Activated CD8-positive, alpha-beta memory T cell treated with anti-CD3 and anti-CD28 coated beads for 1 hour (primary cell): ENCODE measurements at places on chromosomes 16 and 17.
A peak's percentile ranks its signal among the peaks of the same experiment; 100 is the strongest.

DNA sequence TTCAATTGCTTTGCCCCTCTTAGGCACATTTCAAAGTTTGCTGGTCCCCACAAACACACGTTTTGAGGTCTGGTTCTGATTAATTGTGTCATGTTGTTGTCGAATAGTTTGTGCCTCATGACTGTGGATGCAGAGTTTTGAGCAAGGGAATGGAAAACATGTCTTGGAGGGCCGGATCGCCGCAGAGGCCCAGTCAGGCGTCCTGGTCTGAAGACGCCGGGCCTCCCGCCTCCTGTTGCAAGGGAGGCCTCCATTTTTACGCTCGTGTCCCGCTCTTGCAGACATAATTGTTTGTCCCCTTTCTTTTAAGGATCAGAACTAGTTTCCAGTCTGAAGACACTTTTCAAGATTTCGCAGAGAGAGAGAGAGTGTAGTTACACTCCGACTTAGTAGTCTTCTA lies 3.2 kb downstream of the NTN1 start:
- no peak for DNase-seq

DNA sequence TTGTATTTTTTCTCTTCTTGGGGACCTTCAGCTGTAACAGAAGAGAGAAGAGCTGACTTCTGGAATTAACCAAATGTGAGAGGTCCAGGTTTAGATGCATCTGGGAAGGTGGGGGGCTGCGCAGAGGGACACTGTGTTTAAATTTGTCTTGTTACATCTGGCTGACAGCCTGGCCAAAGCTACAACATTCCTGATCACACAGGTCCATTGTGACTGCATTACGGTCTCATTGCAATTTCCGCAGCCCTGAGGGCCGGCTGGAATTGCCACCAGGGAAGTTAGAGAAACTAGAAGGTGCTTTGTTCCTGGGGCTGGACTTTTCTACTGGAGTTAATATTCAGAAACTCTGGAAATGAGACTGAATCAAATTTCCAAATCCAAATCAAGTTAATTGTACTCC lies 37.9 kb upstream of the LRRC75A start:
- no peak for DNase-seq

GRCh38 chr16:15985144-15985543 lies 35.7 kb downstream of the ABCC1 start:
- DNase-seq: no peak

- DNase-seq: no peak
Measured at GRCh38 chr17:81390873-81391255, 4.4 kb upstream of the BAHCC1 start.

GRCh38 chr17:43529947-43530287 lies 16.2 kb downstream of the ETV4 start:
- no peak for DNase-seq

DNA sequence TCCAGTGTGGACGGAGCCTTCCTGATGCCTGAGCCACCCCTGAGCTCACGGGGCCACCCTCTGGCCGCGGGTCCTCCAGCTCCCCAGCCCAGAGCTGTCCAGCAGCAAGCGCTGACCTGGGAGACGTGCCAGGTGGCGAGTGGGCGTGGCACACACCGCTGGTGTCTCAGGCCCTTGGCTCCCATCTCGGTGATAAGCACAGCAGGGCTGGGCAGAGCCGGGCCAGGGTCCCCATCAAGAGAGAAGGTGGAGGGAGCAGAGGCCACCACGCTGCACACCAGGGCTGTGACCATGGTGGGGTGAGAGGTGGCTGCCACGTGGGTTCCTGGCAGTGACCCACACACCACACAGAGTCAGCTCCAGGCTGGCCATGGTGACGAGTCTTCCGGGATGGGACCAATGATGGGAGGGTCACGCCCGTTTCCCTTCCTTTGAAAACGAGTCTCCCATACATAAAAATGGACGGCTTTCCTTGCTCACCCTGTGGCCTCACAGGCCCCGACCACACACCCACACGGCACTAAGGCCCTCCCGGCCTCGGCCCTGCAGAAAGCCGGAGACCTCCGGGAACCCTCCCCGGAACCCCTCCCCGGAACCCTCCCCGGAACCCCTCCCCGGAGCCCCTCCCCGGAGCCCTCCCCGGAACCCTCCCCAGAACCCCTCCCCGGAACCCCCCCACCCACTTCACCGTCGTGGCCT lies 16.8 kb downstream of the UTS2R start:
- no peak for DNase-seq

DNA sequence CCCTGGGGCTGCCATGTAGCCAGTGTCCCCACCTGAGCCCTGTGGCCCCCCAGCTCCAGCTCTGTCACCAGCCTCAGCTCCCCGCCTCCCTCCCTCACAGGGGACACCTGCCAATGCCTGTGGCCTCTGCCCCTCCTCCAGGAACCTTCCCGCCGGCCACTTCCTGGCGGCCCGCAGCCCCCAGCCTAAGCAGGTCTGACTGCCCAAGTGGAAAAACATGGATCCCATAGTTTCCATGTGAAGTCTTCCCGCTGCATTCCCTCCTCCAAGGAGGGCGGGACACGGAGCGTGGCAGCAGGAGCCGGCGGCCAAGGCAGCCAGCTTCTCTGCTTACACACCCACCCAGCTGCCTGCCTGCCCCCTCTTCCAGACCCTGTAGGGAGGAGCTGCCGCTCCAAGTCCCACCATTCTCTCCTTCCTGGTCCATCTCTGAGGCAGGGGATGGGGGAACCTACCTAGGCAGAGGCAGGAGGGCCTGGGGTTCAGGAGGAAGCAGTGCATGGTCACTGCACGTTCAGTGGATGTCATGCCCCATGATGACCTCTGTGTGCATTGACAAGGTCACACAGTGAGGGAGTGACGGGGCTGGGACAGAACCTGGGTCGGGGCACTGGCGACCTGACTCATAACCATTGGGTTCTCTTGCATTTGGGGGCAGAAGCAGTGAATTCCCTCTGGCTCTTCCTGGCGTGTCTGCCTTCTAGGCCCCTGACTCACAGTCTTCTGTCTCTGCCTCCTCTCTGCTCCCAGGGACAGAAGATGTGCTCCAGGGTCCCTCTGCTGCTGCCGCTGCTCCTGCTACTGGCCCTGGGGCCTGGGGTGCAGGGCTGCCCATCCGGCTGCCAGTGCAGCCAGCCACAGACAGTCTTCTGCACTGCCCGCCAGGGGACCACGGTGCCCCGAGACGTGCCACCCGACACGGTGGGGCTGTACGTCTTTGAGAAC lies 8.7 kb downstream of the VASN start:
- DNase-seq: no peak

GRCh38 chr16:66091471-66091891 lies 275.0 kb upstream of the CDH5 start:
- no peak for DNase-seq

DNA sequence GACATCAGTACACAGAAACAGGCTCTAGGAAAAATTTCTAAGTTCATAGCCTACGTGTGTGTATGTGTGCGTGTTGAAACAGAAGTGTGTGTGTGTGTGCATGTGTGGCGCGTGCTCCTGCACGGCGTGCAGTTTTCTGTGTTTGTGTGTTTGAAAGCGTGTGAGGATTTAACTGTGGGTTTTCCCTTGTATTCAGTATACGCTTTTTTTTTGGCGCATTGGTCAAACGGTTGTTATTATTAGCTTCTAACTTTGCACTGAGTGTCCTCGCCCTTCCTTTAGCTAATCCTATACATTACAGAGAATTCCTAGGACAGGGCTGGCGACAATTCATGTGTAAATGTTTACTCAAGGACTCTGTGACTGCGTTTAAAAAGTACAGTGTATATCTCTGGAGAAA lies 23.0 kb downstream of the TMC6 start:
- DNase-seq: no peak

GRCh38 chr17:12712941-12713340 lies 47.3 kb downstream of the MYOCD start:
- DNase-seq: no peak

GRCh38 chr16:63978240-63978639 lies 1143.6 kb downstream of the CDH11 start:
- DNase-seq: no peak

DNA sequence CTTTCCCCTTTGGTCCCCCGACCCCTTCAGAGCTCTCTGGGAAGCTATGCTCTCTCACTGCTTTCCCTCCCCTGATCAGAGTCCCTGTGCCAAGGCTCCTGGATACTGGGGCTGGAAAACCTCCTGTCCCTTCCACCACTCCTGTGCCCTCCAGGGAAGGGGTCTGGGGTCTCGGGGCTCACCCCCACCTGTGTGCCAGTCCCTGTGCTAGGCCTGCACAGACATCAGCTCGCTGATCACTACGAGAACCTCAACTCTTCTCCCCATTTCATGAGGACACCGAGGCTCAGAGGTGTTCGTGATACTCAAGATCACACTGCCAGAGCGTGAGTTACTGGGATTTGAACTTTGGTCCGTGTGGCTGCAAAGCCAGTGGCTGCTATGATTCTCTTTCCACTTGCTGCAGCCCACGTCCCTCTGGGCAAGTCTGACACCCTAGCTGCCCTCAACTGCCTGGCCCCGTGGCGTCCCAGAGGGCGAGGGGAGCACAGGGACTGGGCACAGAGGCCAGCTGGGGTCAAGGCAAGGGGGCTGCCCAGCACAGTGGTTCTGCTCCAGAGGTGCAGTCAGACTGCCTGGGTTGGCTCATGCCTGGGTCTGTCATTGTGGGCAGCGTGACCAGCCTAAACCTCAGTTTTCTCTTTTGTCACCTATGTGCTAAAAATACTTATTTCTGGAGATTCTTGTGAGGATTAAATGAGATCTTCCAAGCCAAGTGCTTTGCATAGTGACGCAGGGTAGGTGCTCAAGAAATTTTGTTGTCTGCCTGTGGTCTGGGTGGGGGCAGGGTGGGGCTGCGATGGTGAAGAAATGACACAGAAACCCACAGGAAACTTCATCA lies 43.8 kb upstream of the TOB1 start:
- DNase-seq: peak; percentile 57
